ENCODE measurements at places on chromosomes 5 and 9.

DNA sequence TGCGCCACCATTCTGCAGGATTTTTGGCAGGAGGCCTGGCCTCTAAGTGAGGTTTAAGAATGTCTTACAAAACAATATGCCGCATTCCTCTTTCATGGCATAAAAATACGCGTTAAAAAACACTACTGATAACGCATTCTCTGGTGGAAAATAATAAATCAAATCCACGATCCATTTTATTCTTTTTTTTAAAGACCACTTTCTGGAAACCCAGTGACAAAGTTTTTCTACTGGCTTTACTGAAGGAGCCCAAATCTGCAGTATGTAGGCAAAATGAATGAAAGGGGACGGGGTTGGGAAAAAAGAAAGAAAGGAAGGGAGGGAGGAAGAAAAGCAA lies 2.0 kb downstream of the SV2C start:
- DNase-seq = no peak

DNA sequence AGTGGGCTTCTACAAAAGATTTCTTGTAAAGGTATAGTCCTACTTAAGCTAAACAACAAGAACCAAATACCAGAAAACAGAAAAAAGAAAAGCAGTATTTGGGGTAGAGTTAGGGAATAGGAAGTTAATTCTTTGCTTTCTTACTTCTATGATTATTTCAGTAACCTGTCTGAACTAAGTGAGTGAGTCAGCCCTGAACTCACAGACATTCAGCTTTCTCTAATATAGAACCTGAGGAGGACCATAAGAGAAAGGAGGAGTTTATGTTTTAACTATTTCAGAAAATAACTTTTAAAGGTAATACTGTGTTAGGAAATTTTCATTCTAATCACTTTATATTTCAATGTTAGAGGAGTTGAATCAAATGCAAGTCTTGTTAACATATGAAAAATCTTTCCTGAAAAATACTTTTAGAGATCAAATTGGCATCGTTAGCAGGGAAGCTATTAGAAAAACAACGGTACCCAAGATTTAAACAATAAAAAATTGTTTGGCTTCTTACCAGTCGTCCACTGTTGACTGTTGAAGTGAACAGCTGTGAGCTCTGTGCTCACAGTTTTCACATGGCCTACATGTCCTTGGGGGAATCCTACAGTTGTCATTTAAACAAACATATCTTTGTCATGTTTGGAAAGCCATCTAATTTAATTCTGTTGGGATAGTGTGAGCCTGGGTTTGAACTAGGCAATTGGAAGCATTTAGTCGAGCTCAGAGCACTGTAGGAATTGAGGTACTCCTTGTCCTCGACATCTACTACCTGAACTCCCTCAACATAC lies 19.9 kb upstream of the ZFAND5 start:
- DNase-seq = no peak

- DNase-seq = peak; percentile 91
These were observed at the start of gene MZB1 for GRCh38 chr5:139389701-139390638. MZB1 (minus strand) TSS chr5:139389913; CDS start chr5:139389856, 57 bp downstream.

DNA sequence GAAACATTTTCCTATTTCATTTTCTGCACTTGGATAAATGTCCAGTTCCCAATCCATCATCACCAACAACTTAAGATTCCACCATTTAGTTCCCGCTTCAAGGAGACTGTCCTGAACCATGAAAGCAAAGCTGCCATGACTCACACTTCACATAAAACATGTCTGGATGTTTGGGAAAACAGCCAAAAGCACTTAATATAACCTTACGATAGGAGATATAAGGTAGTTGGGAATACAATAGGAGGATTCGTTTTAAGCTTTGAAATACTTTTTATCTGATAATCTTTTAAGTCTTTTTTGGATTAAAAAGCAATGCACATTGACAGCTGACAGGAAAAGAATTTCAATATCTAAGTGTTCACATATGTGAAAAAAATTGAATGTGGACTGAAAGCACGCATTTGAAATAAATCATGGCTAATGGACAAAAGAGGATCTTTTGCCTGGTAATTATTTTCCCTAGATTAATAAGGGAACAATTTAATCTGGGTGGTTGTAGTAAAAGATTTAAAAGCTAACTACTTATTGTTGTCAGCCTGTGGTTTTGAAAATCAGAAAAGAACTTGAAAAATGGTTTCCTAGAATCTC lies 17.3 kb upstream of the TGFBI start:
- DNase-seq = no peak

GRCh38 chr9:110828264-110828663 lies 159.7 kb downstream of the MUSK start:
- DNase-seq = no peak

DNA sequence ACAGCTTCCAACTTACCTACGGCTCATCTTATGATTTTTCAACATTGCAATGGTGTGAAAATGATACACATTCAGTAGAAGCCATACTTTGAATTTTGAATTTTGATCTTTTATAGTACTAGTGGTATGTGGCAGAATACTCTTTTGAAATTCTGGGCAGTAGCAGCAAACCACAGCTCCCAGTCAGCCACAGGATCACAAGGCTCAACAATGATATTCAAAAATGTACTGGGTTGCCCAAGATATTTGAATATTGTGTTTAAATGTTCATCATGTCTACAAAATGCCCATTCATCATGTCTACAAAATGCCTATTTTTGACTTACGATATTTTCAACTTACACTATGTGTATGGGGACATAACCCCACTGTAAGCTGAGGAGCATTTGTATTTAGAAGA lies 81.3 kb upstream of the PRR16 start:
- DNase-seq = no peak

DNA sequence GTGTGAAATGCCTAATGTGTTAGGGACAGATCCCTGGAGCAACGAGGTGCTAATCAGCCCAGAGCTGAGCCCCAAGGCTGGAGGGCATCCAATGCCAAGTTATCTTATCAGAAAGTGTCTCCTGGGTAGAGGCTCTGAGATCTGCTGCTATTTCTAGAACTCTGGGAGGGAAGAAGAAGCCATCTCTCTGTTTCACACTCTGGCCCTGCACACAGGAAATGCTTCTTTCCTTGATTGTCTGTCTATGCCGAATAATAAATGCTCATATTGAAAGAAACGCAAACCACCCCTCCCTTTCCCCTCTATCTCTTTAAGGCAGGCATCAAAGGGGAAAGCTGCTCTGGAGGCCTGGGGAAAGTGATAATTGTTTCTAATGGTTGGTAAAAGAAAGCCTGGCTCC lies 166.7 kb downstream of the PAPPA start:
- DNase-seq = no peak
